ENCODE measurements at places on chromosomes 12 and 14.
A peak's percentile ranks its signal among the peaks of the same experiment; 100 is the strongest.

GRCh38 chr12:12803186-12803585, 10.0 kb upstream of the DDX47 start:
- DNase-seq = peak; percentile 97

- DNase-seq = peak; percentile 60
Measured at GRCh38 chr12:55068416-55069010, 48.7 kb downstream of the NEUROD4 start.

- DNase-seq = no peak
Measured at GRCh38 chr14:50335389-50335788, 23.3 kb downstream of the DMAC2L start.

GRCh38 chr14:68506021-68506644, 286.7 kb downstream of the ZFP36L1 start:
- peak; percentile 45 for DNase-seq

GRCh38 chr12:68240079-68240478, 13.3 kb downstream of the IL22 start:
- DNase-seq = peak; percentile 16

- no peak for DNase-seq
Measured at GRCh38 chr14:30551460-30551859, 7.5 kb upstream of the G2E3 start.

- DNase-seq = no peak
Measured at GRCh38 chr12:69437073-69437472, 33.1 kb upstream of the FRS2 start.

GRCh38 chr12:82659343-82660207, 27.1 kb upstream of the TMTC2 start:
- no peak for DNase-seq

DNA sequence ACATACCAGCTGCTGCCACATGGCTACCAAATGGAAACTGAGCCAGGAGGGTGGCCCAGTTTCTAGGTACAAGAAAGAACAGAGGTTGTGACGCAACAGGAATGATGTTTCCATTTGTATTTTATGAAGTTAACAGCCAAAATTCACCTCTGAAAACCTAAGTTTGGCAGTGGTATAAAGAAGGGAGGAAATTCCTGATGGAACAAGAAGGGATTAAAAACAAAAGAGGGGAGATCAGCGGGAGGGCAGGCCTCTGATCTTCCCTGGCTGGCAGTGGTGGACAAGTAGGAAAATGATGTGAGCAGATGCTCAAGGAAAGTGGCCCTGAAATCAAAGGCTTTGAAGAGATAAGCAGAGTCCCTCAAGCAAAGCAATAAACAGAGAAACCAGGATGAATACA, 47.3 kb upstream of the BCL2L14 start:
- DNase-seq = no peak

DNA sequence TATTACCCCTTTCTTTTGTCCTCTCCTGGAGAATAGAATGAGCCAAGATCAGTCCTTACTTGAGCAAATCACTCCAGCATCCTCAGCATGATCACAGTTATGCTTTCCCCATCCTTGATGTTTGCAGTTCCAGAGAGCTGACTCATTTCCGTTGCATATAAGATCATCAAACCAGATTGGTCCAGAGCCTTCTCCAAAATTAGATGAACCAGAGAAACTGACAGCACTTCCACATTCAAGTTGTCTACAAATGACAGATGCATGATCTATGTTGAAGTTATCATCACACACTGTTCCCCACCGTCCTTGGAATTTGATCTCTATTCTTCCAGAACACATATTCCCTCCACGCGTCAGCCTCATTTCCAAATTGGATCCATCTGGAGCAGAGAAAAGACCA, 4.8 kb downstream of the CD163 start:
- DNase-seq = no peak

GRCh38 chr14:92962031-92962830, 39.3 kb downstream of the CHGA start:
- no peak for DNase-seq

GRCh38 chr12:65276916-65277530, 1.5 kb upstream of the MSRB3 start:
- no peak for DNase-seq

- DNase-seq = no peak
Measured at GRCh38 chr12:62575036-62575435, 108.4 kb downstream of the MON2 start.

- DNase-seq = no peak
Measured at GRCh38 chr12:94267921-94268471, 119.6 kb downstream of the PLXNC1 start.

DNA sequence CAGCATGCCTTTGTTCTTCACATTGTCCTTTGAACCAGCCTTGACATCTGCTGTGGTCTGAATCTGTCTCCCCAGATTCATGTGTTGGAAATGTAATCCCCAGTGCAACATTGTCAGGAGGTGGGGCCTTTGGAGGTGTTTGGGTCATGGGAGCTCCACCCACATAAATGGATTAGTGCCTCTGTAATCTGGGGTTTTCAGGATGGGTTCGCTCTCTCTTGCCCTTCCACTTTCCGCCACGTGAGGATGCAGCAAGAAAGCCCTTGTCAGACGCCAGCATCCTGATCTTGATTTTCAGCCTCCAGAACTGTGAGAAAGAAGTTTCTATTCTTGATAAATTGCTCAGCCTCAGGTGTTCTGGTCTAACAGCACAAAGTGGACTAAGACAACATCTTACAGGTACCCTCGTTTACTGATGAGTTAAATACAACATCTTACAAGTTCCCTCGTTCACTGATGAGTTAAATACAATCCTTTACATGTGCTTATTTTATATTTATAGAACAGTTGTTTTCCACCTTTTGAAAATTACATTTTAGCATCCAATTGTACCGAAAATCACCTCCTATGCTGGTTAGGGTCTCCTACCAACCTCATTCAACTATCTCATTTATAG, 54.4 kb upstream of the RIMBP2 start:
- DNase-seq = no peak

DNA sequence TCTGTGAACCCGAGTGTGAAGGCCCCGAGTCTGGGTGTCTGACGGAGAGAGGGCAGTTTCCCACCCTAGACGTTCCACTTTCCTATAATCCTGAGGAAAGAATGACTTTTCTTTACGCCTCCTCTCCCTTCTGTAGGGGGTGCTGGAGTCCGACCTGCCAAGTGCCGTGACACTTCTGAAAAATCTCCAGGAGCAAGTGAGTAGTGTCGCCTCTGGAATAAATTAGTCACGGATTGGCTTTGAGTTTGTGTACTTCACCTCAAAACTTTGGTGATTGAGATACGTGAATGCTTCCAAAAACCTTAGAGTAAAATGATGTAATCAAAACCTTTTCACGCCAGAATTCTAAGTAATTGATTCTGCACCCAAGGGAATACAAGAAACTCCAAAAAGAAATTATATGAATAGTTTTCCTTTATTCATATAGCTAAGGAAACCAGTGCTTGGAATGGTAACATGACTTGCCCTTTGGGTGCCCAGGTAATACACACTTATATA, 452 bp downstream of the NGDN start:
- DNase-seq = no peak

- no peak for DNase-seq
Measured at GRCh38 chr14:43898687-43899086, 608.4 kb downstream of the FSCB start.

DNA sequence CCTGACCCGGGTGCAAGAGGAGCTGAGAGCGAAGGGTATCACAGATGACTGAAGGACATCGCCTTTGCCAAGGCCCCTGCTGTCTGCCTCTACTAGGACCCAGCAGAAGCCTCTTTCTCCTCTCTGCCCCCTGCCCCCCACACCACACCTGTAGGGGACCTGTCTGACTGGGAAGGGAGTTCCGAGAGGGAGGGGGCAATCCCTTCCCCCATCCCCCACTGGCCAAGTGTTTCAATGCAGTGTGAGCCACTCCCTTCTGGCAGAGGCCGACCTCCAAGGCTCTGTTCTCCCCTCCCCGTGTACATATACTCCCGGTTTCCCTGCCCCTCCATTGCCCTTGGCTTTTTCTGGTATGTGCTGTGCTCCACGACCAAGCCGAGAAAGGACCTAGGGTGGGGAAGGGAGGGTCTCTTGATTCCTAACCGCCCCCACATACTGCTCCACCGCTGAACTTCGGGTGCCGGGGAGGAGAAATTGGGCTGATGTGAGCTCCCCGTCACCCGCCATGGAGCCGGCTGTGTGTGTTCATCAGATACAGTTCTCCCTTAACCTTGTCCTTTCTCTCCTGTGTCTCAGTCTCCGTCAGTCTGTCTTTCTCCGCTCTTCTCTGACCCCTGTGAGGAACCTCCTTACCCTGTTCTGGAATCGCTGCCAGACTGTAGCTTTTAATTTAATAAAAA, 2.0 kb upstream of the ARHGEF25 start:
- DNase-seq = no peak

- peak; percentile 60 for DNase-seq
Measured at GRCh38 chr12:75660805-75661404, 149.5 kb upstream of the KRR1 start.

- DNase-seq = no peak
Measured at GRCh38 chr14:44613061-44613712, 106.1 kb upstream of the FSCB start.

DNA sequence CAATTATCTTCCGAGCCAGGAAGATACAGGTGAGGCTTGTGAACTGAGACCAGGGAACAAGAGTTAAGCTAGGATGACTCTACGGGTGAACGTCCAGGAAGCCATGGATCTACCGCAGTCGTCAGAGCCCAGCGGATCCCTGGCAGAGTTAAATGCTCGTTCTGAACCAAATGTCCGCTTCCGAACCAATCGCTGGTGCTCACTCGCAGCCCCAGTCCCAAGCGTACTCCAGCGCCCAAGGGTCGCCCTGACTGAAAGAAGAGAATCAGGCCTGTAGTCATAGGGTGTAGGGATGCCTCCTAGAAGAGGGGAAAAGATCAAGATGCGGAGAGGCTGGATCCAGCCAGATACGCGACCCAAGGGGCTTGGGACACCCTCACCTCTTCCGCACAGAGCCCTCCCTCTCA, 283 bp downstream of the VIPAS39 start:
- DNase-seq = peak; percentile 16

GRCh38 chr14:74014299-74014698, 4.8 kb downstream of the ENTPD5 start:
- DNase-seq = no peak

DNA sequence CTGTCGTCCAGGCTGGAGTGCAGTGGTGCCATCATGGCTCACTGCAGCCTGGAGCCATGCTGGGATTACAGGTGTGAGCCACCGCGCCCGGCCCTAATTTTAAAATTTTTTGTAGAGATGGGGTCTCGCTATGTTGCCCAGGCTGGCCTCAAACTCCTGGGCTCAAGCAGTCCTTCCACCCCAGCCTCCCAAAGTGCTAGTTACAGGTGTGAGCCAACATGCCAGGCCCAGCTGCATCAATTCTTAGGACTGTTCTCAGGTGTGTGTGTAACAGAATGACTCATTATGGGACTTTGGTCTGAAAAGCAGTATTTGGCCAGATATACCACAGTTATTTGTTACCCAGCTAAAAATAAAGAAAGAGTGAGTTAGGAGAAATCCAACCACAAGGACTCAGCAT, 17.4 kb downstream of the LETMD1 start:
- no peak for DNase-seq

DNA sequence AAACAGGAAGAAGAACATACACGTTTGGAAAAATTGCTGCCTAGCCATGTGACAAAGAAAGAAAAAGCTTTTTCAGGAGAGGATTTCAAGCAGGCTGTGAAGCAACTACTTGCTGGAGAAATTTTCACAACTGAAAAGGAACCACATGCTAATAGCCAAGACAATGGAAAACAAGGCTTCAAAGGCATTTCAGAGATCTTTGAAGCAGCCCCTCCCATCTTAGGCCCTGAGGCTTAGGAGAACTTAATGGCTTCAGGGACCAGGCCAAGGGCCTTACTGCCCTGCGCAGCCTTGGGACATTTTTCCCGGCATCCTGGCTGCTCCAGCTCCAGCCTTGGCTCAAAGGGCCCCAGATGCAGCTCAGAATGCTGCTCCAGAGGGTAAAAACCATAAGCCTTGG, 255.9 kb upstream of the ARID2 start:
- no peak for DNase-seq

GRCh38 chr12:108807996-108808769, 49.2 kb downstream of the SSH1 start:
- DNase-seq = no peak

- no peak for DNase-seq
Measured at GRCh38 chr12:124082012-124082411, 109.0 kb downstream of the ZNF664 start.

DNA sequence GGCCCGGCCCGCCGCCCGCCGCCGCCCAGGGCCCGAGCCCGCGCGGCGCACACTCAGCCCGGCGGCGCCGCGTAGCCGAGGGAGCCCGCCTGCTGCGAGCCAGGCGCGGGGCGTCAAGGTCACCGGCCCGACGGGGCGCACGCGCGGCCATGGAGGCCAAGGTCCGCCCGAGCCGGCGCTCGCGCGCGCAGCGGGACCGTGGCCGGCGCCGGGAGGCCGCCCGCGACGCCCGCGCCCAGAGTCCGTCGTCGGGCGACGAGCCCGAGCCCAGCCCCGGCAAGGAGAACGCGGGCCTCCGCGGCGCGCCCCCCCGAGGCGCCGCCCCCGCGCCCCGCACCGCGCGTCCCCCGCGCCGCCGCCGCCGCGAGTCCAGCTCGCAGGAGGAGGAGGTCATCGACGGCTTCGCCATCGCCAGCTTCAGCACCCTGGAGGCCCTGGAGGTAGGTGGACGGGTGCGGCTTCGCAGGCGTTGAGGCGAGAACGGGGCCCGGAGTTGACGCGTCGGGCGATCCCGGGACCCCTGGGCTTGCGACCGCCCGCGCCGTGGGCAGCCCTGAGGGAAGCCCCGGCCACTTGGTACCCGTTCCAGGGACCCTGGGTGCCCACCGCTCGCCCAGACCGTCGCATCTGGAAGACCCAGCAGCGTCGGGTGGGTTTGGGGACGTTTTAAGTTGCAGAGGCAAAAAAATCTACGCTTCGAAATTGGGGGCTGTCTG, 629 bp downstream of the FBRSL1 start:
- DNase-seq = peak; percentile 29

- peak; percentile 87 for DNase-seq
Measured at GRCh38 chr12:117803001-117803400, 165.8 kb downstream of the KSR2 start.

DNA sequence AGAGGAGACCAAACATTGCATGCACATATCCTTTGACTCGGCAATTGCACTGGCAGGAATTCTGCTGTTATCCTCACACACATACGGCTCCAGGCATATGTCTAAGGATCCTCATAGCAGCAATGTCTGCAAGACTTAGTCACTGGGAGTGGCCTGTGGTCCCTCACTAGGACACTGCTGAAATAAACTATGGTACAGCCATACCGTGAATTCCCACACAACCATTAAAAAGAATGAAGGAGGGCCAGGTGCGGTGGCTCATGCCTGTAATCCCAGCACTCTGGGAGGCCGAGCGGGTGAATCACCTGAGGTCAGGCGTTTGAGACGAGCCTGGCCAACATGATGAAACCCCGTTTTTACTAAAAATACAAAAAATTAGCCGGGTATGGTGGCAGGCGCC, 105.1 kb downstream of the ZFP36L1 start:
- DNase-seq = peak; percentile 87
